ENCODE measurements at places on chromosomes 2 and 18.
A peak's percentile ranks its signal among the peaks of the same experiment; 100 is the strongest.

- no peak for DNase-seq
These were observed 874 bp upstream of the PIEZO2 start for GRCh38 chr18:11150271-11150615.

DNA sequence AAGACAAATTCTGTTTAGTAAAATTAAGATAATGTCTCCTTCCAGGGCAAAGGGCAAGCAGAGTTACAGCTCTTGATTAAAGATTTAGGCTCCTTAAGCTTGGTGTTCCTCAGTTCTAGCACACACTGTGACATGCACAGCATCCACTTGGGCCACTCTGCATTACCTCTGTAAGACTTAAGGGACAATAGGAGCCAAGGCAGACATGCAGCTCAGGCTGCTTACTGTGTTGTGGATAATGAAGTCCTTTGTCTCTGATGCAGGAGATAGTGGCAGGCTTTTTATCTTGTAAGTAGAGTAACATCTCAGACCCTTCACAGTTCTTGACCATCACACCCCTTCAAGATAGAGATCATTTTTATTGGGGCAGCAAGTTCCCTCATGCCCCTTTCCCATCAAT lies 31.2 kb downstream of the RBM45 start:
- DNase-seq = no peak

GRCh38 chr2:235925250-235925919 lies 242.8 kb downstream of the GBX2 start:
- DNase-seq = no peak

DNA sequence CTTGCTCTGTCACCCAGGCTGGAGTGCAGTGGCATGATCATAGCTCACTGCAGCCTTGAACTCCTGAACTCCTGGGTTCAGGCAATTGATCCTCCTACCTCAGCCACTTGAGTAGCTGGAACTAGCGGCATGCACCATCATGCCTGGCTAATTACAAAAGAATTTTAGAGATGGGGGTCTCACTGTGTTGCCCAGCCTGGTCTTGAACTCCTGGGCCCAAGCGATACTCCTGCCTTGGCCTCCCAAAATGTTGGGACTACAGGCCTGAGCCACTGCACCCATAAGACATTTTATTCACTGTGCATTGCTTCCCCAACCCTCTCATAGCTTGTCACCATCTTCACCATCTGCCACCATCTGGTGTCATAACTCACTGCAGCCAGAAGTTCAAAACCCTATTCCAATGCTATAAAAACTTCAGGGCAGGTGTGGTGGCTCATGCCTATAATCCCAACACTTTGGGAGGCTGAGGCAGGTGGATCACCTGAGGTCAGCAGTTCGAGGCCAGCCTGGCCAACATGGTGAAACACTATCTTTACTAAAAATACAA lies 78.7 kb downstream of the NCAPH start:
- no peak for DNase-seq

DNA sequence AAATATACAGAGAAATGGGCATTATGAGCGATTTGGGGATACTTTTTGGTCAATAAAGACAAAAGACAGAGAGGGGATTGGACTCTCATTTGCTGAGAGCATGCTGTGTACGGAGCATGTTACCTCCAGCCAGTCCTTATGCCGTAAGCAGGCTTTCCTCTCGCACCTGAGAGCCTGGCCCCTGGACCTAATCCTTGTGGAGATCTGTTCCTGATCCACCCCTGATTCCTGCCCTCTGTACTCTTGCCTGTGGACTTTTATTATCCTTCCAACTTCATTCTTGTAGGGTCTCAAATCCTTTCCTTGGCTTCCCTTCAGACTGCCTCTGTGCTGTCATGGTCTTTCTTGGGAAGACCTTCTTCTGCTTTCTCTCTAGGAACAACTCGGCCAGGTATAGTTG lies 803.1 kb upstream of the RAB6C start:
- DNase-seq = no peak

GRCh38 chr2:71757351-71757750 lies 304.0 kb downstream of the DYSF start:
- no peak for DNase-seq

GRCh38 chr2:45433363-45433762 lies 177.7 kb downstream of the SRBD1 start:
- DNase-seq = no peak

DNA sequence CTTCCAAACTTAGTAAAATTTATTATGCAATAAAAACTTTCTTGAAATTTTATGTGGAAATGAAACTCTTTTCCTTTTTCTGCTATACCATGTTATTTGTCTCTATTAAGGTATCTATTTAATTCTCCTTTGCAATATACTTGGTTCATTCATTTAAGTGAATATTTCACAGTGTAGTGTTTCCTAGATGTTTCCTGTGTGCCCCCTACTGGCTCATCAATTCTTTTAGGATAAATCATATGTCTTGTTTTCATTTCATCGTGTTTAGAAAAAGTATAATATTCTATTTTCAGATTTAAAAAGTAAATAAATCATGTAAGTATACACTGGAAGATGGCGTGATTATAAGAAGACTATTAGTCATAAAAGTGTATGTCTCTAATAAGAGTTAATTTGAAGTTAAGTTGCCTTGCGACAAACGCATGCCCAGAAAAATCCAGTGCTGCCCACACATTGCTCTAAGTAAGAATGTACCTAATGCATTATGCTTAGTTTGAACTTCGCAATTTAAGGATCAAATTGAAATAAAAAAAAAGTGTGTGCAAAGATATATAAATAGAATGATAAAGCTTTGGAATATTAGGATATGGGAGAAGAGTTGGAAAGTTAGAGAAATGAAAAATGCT lies 525.4 kb downstream of the KCNJ3 start:
- DNase-seq = no peak

DNA sequence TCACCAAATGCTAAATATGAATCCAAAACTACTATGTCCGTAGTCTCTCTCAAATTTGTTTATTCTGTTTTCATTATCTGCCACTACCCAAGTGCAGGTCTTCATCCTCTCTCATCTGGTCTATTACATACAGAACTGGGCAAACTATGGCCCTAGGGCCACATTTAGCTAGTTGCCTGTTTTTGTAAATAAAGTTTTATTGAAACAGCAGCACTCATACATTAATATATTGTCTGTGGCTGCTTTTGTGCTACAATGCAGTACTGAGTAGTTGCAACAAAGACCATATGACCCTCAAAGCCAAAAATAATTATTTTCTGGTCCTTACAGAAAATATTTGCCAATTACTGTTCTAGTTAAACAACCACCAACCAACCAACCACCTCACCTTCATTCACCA lies 172.2 kb upstream of the NCKAP5 start:
- no peak for DNase-seq

- no peak for DNase-seq
These were observed 47.8 kb downstream of the TEX51 start for GRCh38 chr2:126946318-126947102.

- no peak for DNase-seq
These were observed 4.3 kb downstream of the SOCS6 start for GRCh38 chr18:70293166-70293565.

DNA sequence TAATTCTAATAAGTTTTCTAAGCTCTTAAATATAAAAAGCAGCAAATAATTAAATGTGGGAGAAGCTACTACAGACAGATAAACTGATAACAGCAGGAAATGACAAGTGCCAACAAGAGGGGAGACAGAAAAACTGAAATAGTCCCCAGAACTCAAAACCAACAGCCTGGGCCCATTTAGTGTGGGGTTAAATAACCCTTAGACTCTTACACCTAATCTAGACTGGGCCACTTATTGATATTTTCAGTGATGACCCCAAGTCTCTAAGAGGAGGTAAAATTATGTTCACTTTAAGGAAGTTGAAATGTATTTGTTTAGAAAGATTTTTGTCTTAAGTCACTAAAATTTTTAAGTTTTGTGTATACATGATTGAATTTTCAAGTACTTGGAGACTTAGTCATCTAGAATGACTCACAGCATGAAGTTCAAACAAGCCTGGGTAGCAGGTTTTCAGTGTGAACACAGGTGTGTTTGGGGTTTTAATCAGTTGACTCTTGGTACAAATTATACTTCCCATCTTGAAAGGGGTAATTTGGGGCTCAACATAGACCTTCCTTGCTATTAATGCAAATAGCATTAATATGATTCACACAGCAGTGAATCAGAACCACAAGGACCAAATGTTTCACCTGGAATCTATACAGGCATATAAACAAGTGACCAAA lies 54.9 kb upstream of the MYO3B start:
- DNase-seq = no peak

GRCh38 chr18:76490670-76491472 lies 4.2 kb downstream of the ZNF516 start:
- no peak for DNase-seq

DNA sequence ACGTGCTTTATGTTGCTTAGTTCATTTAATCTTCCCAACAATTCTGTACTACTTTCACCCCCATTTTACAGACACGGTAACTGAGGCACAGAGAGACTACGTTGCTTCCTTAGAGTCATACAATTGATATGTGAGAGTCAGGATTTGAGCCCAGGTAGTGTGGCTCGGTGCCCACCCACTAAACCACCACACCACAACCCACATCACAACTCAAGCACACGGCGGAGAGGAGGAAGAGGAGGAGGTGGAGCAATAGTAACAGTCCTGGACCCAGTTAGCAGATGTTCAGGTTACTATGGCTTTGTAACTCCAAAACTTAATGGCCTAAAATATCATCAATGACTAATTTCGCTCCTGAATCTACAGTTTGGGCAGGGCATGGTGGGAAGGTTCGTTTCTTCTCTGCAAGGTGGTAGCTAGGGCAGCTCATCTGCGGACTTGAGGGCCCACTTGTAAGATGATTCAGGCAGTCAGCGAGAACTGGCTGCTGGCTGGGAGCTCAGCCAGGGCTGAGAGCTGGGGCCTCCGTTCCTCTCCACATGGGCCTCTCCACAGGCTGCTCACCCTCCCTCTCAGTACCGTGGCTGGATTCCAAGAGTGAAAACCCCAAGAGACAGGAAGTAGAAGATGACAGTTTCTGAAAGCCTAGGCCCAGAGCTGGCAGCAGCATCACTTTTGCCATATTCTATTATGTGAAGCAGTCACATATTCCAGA lies 167.1 kb downstream of the ZFP36L2 start:
- peak; percentile 34 for DNase-seq

- no peak for DNase-seq
These were observed 46.4 kb upstream of the SIX3 start for GRCh38 chr2:44895061-44895460.

DNA sequence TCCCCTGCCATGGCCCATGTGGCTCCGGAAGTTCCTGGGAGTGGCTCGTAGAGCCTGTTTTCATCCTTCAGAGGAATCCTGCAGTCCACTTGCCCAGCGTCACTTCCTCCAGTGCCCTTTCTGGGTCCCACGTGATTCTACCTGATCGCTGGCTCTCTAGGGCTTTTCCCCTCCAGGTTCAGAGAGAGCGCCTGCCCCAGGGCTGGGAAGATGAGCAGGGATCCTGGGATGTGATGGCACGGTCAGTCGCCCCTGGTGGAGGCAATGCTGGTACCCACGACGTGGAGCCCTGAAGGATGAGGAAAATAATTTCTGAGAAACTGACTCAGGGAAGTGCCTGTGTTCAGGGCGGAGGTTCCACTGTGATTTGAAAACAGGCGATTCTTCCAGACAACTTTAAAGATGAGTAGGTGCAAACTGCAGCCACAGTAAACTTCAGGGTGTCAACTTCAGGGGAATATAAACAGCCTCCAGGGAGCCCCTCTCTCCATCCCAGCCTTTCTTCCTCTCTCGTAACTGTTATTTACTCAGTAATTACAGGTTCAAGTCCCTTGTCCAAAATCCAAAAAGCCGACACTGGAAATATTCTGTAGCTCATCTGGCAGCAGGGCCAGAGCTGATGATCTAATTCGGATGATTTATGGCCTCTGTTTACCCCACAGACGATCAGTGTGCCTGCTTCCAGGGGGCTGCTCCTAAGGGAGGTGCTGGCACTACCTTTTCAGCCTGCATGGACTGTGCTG lies 105.9 kb downstream of the AGAP1 start:
- no peak for DNase-seq

- DNase-seq = no peak
These were observed 319.8 kb upstream of the HNRNPA3 start for GRCh38 chr2:176892676-176893226.

DNA sequence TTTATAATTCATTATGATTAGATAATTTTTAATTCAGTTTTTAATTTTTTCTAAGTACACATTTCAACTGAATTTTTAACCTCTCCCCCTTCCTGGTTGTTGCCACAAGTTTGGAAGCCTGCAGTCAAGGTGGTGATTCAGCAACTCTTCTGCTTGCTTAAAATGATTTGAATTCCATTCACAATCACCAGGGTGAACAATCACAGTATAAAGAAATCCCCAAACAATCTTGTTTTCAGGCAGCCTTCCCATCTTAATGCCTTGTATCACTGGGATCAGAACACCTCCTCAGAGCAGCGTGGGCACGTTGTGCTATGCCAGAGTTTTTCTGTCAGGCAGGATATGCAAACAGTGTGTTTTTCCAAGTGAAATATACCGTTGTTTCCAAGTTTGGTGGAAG lies 46.7 kb upstream of the BARD1 start:
- DNase-seq = no peak

DNA sequence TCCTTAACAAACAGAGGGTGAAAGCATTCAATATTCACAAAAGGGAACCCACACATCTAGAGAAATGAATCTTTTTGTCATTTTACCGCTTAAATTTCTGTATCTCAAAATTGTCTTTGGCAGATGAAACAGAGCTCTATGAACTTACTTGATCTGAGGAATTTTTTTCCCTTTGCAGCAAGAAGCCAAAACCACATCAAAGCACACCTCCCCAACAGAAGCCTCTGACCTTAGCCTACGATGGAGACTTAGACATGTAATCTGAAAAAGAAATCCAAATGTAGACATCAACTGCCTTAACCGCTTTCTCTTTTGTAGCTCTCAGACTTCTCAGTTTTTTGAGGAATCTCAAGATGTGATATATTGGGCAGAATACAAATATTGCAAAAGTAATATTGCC lies 287.9 kb upstream of the HNMT start:
- no peak for DNase-seq

DNA sequence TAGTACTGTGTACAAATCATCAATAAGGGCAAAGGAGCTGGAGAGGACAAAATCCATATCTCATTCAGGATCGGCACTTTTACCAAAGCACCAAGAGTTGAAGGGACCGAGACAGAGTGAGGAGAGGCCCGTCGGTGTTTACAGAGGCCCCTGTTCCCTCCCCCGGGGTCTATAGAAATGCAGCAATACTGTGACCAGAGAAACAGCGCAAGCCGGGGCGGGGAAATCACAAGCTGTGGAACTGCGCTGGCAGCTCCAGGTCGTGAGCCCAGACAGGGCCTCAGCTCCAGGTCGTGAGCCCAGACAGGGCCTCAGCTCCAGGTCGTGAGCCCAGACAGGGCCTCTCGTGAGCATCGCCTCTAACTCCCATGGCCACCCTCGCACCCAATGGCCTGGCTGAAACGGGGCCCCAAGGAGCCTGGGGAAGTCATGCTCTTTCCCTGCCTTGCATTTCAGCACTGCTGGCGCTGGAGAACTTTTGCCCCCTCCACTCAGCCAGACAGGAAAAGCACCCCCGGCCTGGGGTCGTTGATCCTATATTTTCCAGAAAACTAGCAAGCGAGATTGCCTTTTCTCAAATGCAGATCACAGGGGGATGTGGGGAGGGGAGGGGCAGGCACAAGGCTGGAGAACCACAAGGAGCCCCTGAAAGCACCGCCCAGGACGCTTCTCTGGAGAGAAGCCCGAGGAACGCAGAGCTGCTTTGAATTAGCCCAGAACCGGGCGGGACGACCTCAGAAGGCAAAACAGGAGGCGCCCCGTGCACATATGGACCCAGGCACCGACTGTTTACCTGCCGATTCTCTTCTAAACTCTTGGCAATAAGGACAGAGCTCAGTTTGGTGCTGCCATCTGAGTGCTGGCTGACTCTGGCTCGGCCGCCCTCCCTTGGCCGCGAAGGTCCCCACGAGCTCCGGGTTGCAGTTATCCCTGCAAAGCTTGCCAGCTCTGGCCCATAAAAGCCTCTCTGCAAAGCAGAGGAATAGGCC lies 223.7 kb downstream of the ACKR3 start:
- DNase-seq = no peak

GRCh38 chr18:8097927-8098326 lies 511.3 kb upstream of the RAB12 start:
- DNase-seq = no peak

Measured in T-helper 9 cell (primary cell).